ENCODE measurements at places on chromosomes 5 and 9.

GRCh38 chr9:136939996-136940525, 4.5 kb downstream of the FBXW5 start:
- no peak for DNase-seq

DNA sequence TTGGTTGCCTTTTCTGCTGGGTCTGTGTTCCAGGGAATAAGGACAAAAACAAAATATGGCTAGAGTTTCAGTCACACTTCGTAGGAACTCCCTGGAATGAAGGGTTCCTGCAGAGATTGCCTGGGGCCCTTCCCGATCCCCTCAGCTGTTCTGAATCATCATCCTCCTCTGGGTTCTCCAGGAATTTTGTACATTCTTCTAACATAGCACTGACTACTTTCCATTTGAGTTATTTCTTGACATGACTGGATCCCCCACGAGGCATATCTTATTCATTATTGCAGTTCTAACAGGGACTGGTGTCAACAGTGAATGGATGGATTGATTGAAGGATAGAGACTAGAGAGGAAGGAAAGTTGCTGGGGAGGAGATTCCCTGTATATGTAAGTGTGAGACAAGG, 49.2 kb upstream of the TNC start:
- DNase-seq, result peak; percentile 90

DNA sequence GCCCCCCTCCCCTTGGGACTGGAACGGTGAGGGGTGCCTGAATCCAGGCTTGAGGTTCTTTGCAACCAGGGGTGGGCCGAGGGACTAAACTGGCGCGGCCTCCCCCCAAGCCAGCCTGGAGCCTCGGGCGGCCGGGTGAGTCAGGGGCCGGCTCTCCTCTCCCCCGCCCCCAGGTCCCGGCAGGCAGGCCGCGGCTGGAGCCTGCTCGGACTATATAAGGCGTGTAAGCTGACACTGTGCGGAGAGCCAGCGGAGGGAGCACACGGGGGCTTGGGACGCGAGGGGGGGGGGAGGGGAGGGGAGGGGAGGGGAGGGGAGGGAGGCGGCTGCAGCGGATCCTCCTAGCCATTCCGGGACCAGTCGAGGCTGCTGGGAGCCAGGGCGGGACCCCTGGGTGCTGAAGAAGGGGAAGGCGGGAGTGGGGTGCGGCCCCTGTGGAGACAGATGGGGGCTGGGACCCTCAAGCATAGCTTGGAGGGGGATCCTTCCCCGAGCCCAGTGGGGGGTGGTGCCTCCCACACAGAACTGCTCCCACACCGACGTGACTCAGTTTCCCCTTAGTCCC, 595 bp downstream of the PDLIM7 start:
- peak; percentile 92 for DNase-seq

DNA sequence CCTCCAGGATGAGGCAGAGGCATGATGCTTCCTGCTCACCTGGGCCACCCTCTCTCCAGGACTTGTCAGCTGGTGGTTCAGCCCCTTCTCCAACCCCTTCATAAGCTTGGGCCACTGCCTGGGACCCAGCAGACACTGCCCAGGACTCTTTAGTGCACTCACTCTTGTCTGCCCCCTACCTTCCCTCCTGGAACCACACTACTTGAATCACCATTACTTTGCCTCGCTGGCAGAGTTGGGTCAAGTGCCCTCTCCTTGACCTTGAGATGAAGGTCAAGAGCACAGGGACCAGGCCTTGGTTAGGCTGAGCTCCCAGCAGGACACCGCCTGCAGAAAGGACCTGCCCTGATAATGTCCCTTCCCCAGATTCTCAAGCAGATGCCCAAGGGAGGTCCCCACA, 8.5 kb upstream of the ENDOG start:
- DNase-seq, result no peak

- no peak for DNase-seq
These were observed 245.7 kb upstream of the SLC30A5 start for GRCh38 chr5:68848091-68848490.

DNA sequence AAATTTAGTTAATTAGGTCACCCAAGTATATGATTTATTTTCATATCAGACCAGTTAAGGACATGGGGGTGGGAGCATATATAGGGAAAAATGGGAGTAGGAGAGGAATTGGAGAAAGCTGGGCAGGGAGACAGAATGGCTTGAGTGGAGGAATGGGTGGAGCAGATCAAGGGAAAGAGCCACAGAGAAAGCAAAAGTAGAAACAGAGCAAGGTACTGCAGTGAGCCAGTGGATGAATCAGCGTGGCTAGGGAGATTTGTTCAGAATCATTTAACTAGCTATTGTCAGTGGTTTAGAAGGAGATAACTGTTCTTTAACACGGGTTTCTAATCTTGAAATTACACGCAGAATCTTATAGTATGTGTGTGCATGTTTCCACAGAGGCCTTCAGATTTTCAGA, 37.4 kb downstream of the SNX24 start:
- no peak for DNase-seq

DNA sequence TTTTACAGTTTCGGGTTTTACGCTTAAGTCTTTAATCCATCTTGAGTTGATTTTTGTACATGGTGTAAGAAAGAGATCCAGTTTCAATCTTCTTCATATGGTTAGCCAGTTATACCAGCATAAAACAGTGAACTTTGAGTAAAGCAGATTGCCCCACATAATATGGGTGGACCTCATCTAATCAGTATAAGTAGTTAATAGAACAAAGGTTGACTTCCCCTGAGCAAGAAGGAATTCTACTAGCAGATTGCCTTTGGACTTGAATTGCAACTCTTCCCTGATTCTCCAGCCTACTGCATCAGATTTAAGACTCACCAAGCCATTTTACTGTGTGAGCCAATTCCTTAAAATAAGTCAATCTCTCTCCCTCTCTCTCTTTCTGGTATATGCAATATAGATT, 173.2 kb downstream of the SNCAIP start:
- no peak for DNase-seq

DNA sequence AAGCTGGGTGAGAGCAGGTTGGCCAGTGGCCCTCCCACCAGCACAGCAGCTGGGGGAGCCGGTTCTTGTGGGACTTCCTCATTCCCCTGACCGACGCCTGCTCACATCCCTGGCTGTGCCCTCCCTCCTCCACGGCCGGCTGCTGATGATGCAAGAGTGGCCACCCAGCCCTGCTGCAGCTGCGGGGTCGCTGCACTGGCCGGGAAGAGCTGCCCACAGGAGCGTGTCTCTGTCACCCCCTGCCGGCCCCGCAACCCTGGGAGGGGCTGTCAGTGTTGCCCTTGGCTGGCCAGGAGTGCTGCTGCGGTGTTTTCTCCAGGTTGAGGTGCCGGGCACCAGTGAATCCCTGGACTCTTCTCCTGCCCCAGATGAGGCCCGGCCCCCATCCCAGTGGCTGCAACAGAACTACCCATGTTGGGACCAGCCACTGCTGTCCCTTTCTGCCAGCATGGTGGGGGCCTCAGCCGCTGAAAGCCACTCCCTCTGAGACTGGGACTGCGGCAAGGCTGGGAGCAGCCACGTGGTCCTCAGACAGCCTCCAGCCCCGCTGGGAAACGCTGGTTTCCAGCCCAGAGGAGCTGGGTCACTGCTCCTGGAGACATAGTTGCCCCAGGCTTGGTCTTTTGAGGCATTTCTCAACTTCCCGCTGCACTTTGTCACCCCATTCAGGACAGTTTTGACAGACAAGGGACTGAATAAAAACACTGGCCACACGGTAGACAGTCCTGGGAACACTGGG, 739 bp downstream of the CARD9 start:
- DNase-seq, result no peak

Measured in fibroblast of skin of left biceps (primary cell).